ENCODE measurements at places on chromosomes 7 and 10.

DNA sequence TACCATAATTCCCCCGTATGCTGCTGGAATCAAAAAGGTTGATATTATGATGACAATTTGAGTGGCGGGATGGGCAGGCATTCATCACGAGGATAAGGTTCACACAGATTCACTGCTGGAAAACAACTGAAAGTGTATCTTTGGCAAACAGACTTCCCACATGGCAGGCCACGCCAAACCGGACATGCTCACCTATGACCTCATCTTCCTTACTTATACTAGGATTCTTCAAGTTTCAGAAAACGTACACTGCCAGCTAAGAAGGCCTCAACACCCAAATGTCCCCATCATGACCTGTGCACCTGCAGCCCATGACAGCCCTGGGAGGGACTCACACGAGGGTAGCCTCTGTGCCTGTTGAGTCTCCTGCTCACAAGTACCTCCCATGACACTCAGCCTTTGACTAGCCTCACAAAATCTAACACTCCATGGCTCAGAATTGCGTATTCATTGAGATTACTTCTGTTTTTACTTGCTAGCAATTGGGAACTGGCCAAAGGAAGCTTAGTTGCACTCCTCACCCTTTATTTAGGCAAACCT, 259.0 kb upstream of the GHITM start:
- DNase-seq, result no peak

- no peak for DNase-seq
These were observed 30.4 kb downstream of the VPS50 start for GRCh38 chr7:93262535-93262934.

GRCh38 chr7:146027243-146027642, 89.4 kb upstream of the CNTNAP2 start:
- DNase-seq, result no peak

GRCh38 chr7:97204821-97205220, 87.3 kb downstream of the SDHAF3 start:
- no peak for DNase-seq

DNA sequence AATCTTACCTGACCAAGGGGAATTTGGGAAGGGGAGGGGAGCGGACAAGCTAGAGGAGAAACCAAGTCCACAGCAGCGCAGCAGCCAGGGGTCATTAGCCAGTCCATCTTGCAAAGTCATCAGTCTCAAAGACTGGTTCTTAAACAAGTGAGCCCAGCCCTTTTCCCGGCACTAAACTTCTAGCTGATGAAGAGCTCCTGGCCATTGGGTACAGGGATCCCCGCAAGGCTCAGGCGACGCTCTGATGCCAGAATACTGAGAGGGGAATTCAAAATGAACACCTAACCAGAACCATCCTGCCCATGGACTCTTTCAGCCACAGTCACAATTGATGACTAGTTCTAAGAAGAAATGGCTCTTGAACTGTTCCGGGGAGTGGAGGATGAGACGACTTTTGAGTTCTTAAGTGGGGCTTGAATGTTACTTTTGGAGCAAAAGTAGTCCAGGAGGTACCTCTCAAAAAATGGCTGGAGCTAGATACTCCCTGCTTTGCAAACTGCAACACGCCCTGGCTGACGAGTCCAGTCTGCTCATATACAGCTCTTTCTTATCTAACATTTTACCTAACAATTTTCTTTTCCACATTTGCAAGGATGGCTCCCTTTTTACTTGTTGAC, 2.5 kb upstream of the TWIST1 start:
- no peak for DNase-seq

- DNase-seq, result no peak
These were observed 594 bp downstream of the CNNM1 start for GRCh38 chr10:99329554-99330346.

- no peak for DNase-seq
These were observed 43.2 kb upstream of the FAM133B start for GRCh38 chr7:92633211-92633906.

DNA sequence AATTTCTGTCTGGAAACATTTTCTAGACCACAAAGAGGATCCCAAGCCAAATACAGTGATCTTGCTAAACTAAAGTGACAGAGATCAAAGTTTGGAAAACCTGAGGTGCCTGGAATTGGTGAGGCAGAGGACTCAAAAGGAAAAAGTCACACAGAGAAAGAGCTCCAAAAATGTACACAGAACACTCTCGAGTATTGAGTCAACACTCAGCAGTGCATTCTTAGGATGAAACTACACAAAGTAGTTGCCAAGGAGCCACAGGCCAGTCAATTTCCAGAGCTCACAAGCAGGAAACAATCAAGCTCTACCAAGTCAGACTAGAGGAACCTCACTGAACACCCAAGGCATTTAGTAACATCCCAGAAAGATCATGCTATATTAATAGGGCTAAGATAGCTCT, 61.3 kb downstream of the MICU1 start:
- no peak for DNase-seq

GRCh38 chr7:31883761-31884164, 186.4 kb downstream of the PDE1C start:
- no peak for DNase-seq

DNA sequence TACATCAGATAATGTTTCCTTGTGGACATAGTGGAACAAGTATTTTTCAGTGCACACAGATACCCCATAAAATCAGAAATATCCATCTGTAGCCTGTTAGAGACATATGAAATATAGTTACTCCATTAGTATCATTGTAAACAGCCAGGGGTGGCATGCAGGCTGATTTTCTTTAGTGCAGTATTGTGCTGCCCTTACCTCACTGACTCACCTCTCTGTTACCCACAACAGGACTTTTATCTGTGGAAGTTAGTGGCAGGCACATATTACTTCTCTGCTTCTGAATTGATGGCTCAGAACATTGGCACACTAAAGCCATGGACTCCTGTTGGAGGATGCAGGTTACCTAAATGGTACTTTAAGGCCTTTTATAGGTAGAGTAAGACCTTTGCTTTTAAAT, 70.0 kb downstream of the SLC25A40 start:
- no peak for DNase-seq

DNA sequence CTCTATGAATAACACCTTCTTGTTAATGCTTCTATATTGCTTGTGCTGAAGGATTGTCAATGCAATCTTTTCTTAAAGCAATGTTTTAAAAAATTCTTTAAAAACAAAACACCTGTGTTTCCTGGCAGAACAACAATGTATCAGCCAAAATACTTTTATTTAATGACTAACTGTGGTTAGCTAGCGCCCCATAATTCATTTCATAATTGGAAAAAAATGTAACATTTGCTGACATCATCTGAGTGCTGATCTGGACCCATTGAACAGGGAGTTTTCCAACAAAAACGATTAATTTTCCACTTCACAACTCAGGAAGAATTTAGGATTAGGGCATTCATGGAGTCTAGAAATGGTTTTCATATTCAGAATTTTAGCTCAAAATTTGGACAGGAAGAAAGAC, 137.6 kb upstream of the CDK6 start:
- DNase-seq, result no peak

GRCh38 chr7:1768832-1769231, 98.8 kb downstream of the ELFN1 start:
- no peak for DNase-seq

DNA sequence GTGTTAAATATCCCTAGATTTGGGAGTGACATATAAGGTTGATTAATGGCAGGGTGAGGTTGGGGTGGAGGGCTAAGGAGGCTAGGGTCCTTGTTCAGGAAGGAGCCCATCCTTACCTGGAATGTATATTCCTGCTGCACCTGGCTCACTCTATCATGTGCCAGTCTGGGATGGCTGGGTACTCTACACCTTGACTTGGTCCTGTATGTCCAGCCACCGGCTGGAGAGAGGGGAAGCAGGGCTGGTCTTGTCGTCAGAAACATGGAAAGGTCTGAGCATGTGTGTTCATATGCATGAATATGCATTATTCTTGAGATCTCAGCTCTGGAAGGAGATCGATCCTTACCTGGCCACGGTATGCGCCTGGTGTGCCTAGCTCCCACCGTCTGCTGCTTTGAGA, 33.2 kb downstream of the TMEM270 start:
- no peak for DNase-seq

DNA sequence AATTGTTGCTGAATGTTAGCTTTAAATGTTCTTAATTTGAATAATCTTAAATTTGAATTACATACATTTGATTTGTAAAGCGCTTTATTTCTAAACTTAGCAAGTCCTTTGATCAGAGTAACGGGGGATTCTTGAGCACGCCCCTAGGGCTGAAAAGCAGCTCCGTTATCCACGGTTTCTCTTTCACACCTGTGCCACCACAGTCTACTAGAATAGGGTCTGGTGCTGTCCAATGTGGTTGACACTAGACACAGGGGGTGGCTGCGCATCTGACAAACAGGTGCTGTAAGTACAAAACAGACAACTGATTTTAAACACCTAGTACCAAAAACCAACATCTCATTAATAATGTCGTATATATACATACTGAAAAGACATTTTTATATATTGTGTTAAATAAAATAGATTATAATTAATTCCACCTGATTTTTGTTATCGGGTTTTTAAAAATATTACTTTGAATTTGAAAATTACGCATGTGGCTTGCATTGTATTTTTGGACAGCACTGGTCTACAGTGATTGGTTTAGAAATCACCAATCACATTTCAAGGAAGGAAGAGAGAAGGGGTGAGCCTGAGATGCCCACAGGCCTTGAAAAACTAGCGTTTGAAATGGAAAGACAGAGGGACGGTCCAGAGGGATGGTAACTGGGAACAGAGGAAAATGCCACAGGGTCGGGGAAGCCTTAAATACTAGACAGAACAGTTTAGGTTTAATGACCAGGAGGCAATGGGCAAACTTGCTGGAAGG, 7.3 kb downstream of the SEPHS1 start:
- DNase-seq, result no peak

GRCh38 chr7:156950381-156950858, 908 bp downstream of the NOM1 start:
- DNase-seq, result no peak

DNA sequence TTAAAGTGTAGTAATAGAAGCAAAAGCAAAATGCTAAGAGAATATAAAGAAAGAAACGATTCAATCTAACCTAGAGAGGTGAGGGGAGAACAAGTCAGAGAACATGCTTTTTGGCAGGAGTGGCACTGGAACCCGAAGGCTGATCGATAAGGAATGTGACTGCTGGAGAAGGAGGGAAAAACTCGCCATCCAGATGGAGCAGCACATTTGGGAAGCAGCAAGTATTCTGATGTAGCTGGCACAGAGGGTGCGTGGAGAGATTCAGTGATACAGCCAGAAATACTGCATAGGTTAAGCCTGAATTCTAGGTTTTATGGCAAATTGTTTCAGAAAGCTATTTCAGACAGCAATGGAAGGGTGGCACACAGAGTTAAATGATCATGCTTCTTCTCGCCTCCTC, 42.0 kb downstream of the USP6NL start:
- DNase-seq, result no peak

GRCh38 chr7:78939669-78940068, 513.8 kb downstream of the MAGI2 start:
- DNase-seq, result no peak

DNA sequence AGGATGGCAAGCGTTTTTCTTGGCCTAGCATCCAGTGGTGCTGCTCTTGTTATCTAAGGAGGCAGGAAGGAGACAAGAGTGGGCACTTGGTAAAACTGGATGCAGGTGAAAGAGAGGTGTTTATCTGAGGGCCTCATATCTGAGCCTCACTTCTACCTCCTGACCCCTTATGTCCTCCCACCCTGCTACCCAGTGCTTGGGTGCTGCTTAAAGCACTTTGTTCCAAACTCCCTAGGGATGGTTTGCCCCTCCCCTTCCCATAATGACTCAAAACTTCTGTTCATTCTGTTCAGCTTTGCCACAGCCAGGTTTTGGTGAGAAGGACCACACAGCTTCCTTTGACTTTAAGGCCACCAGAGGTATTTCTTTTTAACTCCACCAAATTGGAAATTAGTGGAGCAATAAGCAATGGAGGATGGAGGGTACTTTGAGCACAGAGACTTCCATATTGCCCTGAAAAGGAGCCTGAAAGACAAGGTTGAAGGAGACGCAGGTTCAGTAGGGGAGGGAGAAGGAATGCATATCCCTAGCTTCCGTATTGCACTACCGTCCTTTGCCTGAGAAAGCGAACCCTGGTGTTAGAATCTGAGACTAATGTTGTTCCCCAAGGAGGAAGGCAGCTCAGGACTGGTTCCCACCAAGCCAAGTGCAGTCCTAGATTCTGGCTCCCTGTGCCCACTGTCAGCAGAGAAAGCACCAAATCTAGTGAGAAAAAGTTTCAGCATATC, 30.1 kb downstream of the ENTPD1 start:
- no peak for DNase-seq

- DNase-seq, result no peak
These were observed 18.6 kb downstream of the BLNK start for GRCh38 chr10:96252730-96253129.

DNA sequence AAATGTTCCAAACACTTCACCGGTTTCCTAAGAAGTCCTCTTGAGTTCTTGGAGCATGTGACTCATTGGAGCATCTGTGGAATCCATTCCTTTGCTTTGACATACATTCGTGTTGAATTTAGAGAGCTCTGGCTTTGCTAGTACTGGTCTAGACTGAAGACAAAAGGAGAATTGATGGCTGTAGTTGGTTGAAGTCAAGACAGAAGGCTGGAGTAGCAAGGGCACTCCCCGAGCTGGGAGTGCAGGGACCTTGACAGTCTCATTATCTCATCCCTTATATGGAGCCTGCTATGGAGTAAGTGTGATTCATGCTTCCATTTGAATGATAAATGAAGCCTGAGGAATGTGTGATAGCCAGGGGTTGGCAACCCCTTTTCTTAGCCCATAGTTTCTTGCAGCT, 1249.1 kb downstream of the TYW1 start:
- no peak for DNase-seq

- DNase-seq, result no peak
These were observed 44.8 kb upstream of the GRID1 start for GRCh38 chr10:86411281-86411841.

DNA sequence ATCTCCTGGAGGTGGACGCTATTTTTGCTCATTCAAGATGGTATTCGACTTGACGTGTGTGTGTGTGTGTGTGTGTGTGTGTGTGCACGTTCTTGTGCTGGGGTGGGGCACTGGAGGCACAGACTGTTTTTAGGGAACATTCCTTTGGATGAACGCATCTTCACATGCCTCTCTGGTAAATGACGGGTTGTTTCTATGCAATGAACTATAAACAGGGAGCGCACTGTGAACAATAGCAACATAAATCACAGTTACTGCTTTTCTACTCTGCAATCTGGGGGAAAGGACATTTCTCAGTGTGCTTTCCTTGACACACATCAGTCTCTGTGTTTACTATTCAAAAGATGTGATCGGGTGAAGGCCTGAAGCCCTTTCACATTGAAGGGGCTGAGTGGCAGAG, 120.1 kb upstream of the PITRM1 start:
- no peak for DNase-seq

GRCh38 chr10:7534480-7534852, 123.6 kb upstream of the SFMBT2 start:
- no peak for DNase-seq

DNA sequence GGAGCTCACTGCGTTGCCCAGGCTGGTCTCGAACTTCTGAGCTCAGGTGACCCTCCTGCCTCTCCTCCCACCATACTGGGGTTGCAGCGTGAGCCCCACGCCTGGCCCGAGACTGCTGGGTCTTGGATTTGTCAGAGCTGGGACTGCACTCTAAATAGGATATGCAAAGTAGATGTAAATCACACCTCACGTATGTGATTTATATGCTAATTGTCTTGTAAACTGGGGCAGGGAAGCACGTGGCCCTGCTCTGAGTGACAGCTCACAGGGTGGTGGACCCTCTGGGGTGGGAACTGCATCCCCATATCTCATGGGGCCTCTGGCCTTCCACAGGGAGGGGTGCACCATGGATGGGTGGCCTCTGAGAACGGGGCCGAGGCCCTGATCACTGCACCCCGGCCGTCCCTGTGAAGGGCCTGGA, 34.1 kb downstream of the GET4 start:
- DNase-seq, result no peak

GRCh38 chr7:155285833-155286232, 11.8 kb upstream of the INSIG1 start:
- no peak for DNase-seq
